ENCODE measurements at places on chromosomes 12 and 14.

DNA sequence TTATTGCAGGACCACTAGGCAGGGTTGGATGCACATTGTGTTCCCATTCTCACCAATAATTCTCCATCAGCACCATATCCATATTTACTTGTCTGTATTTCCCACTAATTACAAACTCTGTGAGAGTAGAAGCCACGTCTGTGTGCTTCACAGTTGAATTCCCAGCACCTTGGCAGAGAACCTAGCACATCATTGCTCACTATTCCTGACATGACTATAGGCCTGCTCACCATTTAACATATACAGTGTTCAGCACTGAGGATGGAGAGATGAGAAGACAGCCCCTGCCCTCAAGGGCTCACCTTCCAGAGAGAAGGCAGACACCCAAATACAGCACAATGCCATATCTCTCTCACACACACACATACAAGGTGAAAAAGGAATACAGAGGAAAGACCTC, 5.0 kb downstream of the DAD1 start:
- no peak for DNase-seq

GRCh38 chr14:94193776-94194175, 19.7 kb downstream of the PPP4R4 start:
- no peak for DNase-seq

DNA sequence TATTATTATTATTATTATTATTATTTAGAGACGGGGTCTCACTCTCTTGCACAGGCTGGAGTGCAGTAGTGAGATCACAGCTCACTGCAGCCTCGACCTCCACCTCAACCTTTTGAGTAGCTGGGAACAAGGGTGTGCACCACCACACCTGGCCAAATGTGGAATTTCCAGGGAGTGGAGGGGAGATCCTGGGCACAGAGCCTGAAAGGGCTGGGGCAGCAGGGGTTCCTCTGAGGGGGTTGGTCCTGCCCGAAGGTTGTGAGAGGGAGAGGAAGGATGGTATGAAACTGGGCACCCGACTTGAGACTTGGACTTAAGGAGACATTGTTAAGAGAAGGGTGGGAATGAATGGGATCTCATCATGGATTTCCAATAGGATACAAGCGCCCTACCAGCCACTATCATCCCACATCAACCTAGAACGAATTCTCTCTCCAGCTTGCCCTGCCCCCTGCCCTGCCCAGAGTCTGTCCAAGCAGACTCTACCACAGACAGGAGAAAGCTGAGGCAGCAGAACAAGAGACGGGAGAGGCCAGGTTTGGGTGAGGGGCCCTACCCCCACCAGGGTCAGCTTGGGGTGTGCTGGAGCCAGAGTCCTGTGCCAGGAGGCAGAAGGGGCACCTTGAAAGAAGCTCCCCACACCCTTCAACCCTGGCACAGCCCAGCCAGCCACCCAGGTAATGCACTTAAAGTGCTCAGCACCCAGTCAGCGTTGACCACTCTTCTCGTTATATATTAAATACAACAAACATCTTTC, 2.4 kb upstream of the DYNC1H1 start:
- no peak for DNase-seq

DNA sequence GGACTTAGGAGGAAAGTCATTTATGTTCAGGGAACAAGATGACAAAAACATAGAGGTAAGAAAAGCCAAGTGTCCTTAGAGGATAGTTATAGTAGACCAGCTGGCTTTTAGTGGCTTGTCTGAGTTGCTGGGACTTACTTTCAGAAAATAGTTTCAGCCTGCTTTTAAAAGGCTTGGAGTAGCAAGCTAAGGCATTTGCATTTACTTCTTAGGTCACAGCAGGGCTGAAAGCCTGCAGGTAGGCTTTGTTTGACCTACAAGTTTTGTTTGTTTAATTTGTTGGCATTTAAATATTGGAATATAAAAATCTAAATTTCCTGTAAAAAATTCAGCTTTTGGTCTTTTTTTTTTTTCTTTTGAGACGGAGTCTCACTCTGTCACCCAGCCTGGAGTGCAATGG, 5.1 kb downstream of the ACSS3 start:
- no peak for DNase-seq

- no peak for DNase-seq
Measured at GRCh38 chr12:9730591-9730990, 2.3 kb downstream of the CLECL1 start.

DNA sequence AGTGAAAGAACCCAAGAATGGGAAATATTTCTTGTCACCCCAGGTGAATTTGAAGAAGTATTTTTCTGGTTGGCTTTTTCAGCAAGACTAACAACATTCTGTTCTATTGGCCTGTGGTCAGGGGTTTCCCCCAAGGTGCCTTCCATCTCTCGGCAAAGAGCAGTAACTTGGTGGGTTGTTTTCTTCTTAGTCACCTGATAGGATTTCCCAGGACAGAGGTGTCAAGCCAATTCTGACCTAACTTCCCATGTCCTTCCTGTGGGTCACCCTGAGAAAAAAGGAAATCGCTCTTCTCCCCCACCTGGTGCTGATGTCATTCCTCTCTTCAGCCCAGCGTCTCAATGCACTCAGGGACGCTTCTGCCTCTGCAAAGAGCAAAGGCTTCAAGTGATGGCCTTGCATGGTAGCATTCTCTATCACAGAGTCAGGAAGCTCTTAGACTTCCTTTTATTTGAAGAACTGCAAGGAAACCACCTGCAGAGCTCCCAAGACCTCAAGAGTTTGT, 16.1 kb upstream of the IFNG start:
- DNase-seq, result no peak

DNA sequence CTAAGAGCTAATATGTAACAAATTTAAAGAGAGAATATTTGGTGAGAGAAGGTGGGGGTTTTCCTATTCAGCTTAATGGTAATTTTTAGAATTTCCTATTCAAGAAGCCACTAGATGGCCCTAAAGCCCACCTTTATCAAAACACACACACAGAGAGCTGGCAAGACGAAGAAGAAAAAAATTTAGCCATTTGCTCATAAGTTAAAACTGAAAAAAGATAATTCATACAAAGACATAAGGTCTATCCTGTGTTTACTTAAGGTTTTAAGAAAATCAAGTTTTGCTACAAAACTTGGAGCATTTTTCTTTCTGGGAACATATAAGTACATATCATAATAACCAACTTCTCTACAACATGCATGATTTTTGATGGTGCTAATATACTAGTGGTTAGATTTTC, 46.8 kb upstream of the PCED1B start:
- DNase-seq, result peak; percentile 84

DNA sequence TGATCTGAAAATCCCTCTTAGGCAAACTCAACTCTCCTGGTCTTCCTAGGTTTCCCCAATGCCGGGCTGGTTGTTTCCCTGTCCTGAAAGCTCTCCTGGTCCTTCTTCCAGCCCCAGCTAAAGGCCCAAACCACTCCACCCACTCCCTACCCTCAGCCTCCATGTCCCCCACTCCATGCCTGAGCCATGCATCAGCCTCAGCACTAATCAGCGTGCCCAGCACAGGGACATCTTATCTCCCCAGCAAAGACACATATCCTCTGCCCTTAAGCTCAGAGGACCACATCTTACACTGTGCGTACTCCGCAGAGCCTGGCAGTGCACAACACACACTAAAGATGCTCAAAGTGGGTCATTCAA, 25.9 kb downstream of the ACTN1 start:
- no peak for DNase-seq

- no peak for DNase-seq
Measured at GRCh38 chr14:25698111-25698510, 648.2 kb upstream of the STXBP6 start.

- DNase-seq, result no peak
Measured at GRCh38 chr14:65329911-65330310, 82.6 kb upstream of the FUT8 start.

GRCh38 chr14:90759370-90760077, 56.7 kb downstream of the TTC7B start:
- no peak for DNase-seq

DNA sequence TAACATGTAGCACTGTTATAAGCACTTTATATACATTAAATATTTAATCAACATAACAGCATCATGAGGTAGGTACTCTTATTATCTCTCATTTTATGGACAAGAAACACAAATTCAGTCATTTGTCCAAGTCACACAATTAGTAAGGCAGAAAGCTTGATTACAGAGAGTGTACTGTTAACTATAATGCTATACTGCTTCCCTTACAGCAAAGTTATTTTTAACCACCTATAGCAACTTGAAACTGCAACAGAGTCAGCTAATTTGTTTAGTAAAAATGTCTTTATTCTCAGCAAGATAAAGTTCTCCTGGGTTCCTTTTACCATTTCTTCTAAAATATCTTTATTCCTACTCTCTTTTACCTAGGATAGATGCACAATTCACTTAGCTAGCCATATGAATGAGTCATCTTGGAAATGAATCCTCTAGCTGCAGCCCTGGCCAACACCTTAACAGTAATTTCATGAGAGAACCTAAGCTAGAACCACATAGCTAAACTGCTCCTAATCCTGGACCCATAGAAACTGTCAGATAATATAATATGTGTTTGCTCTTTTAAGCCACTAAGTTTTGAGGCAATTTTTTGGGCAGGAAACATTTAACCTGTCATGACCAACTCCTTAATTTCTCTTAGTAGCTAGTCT, 90.2 kb upstream of the HECTD1 start:
- no peak for DNase-seq

DNA sequence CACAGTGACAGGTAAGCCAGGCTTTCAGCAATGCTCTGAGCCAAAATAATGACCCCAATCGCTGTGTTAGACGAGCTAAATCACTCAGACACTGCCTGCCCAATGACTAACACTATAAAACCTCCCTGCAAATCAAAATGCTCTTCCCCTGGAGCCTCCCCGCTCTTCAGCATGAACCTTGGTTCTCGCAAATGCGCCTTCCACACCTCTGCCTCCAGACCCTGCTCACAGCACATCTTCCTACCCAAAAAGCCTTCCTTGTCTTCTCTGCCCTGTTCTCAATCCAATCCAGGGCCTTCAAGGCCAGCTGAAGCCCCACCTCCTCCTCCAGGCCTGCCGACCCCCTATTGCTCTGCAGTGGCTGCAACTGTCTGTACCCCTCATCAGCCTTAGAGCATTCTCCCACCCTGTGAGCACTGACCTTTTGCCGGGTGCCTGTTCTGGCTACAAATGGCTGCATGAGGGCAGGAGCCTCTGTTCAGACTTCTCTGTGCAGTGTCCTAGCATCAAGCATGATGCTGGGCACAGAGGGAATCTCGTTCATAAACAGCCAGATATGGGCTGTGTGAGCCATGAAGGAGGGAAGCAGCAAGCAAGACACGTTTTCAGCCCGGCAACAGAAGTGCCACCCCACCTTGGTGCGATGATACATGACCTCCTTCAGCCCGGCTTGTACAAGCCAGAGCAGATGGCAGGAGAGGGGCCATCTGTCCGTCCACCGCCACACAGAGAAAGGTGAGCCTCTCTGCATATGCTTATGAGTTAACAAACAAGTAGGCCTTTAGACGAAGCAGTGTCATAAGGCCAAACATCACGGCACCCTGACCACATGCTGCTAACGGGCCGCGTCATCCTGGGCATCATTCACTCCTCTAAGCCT, 64.5 kb upstream of the DDX11 start:
- no peak for DNase-seq

GRCh38 chr14:31207287-31207754, 272 bp downstream of the HECTD1 start:
- peak; percentile 77 for DNase-seq

DNA sequence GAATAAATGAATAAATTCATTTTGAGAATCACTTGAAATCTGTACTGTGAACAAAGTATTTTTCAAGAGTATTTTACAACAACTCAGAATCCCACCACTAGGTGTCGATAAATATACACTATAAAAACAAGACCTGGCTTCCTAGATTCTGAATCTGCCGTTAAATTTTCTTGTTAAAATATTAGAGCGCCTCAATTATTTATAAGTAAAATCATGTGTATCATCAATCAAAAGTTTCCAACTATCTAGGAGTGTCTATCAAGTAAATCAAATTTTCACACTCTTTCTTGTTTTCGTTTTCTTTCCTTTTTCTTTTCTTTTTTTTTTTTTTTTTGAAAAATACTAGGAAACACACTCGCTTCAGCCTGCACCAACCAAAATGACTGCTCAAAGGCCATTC, 179.2 kb upstream of the DCN start:
- peak; percentile 52 for DNase-seq

DNA sequence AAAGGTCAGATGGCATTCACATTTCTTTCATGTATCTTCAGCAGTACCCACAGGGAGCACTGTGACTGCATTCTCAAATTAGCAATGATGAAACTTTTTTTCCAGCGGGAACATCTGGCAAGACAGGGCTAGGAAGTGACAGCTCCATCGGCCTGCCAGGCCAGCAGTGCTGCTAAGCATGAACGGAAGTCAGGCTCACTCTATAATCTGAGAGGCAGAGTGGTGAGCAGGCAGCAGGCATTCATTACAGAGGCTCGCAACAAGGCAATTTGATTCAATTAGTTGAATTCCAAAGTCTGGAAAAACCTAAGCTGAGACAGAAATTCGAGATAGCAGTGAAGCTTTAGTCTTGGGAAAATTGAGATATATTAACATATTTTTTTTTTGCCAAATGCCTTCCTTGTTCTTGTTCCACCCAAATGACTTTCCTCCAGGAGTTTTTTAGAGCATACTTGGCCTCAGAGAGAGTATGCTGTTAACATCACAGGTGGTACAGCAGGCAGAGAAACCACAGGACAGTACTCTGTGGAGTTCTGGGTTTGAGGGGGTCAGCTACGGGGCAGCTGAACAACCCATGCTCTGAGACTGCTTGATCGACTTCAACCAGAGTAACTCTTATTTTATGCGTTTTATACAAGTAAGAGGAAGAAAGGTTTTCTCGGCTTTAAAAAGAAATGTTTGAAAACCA, 414.9 kb downstream of the APAF1 start:
- no peak for DNase-seq

- DNase-seq, result peak; percentile 64
Measured at GRCh38 chr12:80472911-80473500, 29.0 kb downstream of the PTPRQ start.

GRCh38 chr12:10362828-10363657, 26.8 kb downstream of the KLRK1 start:
- peak; percentile 36 for DNase-seq

DNA sequence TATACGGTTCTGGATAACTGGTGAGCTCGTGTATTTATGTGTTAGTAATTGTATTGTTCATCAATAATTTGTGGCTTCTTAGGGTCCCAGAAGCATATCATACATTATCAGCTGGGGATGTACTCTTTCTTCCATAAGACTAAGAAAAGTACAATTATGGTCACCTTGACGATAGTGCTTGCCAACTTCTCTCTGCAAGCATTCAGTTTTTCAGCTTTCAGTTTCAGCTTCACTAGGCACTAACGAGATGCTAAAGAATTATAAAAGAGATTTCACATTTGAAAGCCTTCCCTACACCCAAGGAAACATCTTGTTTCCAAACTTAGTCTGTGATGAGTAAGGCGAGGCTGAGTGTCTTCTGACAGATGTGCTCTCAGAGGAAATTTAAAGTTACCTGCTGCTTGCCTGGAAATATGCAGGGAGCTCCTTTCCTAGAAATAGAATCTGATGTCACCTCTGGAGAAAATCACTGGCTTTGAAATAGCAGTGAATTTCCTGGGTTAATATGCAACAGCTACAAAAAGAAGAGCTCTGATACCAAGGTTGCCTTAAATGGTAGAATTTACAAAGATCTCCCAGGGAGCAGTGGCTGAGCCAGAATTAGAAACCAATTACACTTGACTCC, 1419.9 kb upstream of the TMEM132C start:
- DNase-seq, result no peak
